ENCODE measurements at places on chromosomes 2 and 18. TPM values are rescaled to one million over a fixed set of nuclear protein-coding genes. Genes with fewer than 3 reads are reported as not detected.

Gene DSG2
- 42.6 TPM for total RNA-seq

Gene BOD1L2
- not detected for total RNA-seq

Gene KCNS3
- 4.0 TPM for total RNA-seq

Gene MC4R
- total RNA-seq, result not detected

Gene INPP5D
- 4.9 TPM for total RNA-seq

Gene LYPD1
- not detected for total RNA-seq

Gene FSIP2
- total RNA-seq, result 0.05 TPM

Gene ICA1L
- 6.5 TPM for total RNA-seq

Gene MC2R
- not detected for total RNA-seq

Gene ABCA12
- total RNA-seq, result 0.03 TPM

Gene PSME4
- total RNA-seq, result 63.6 TPM

DNA sequence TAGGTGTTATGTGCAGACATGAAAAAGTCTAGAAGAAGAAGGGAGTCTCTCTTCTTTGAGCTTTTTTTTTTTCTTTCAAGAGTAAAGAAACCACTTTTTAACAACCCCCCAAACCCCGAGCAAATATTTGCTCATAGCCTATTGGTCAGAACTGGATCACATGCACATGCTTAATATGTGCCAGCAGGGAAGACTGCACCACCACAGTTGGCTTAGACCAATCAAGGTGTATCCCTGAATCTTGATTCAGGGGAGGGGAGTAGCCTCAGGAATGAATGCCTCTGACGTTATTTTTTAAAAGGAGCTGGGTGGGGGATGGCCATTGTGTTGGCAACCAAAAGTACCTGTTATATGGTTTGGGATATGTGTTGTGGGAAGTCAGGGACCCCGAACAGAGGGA, 171.4 kb upstream of the NABP1 start:
- H3K4me1 ChIP-seq, result peaks cover under 1% of the 10 kb centered on the region
- H3K4me3 ChIP-seq, result no peak overlapping the region
- no peak for DNase-seq

GRCh38 chr2:181655519-181655918, 1.4 kb downstream of the CERKL start:
- no peak overlapping the region for H3K27ac ChIP-seq
- H3K27me3 ChIP-seq, result peaks cover 60% of the 10 kb centered on the region
- H3K4me1 ChIP-seq, result peaks cover 10% of the 10 kb centered on the region

DNA sequence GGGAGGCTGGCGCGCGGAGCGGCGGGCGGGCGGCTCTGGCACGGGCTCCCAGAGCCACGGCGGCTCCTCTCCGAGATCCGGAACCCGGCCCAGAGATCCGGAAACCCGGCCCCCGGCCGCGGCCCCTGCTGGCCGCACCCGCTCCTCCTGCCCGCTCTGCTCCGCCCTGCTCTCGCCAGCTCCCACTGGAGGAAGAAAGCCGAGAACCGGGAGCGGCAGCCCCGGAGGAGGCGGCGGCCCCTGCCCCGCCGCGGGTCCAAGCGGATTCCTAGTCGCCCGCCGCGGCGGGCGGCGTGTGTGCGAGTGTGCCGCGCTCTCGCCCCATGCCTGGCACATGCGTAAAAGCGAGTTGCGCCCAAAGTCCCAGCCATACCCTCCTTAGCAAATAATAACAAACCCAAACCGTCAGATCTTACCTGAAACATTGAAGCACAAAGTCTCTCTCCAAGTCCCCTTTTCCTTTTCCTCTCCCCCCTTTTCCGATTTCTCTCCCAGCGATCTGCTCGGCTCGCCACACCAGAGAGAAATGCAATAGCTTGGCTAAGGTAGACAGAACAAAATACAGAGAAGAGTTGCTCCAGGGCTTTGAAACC, 108.7 kb upstream of the KCTD1 start:
- peak overlapping the region; percentile 78 for H3K4me3 ChIP-seq
- H3K27me3 ChIP-seq, result peaks cover 28% of the 10 kb centered on the region
- peaks cover 36% of the 10 kb centered on the region for H3K4me1 ChIP-seq
- DNase-seq, result peak; percentile 83
- no peaks in the 10 kb centered on the region for H3K36me3 ChIP-seq
- H3K27ac ChIP-seq, result peak overlapping the region; percentile 92

- H3K36me3 ChIP-seq, result no peaks in the 10 kb centered on the region
- no peak overlapping the region for H3K27ac ChIP-seq
- peaks cover 27% of the 10 kb centered on the region for H3K4me1 ChIP-seq
- DNase-seq, result no peak
Observed at GRCh38 chr2:177268901-177269300, 4.4 kb upstream of the NFE2L2 start.

DNA sequence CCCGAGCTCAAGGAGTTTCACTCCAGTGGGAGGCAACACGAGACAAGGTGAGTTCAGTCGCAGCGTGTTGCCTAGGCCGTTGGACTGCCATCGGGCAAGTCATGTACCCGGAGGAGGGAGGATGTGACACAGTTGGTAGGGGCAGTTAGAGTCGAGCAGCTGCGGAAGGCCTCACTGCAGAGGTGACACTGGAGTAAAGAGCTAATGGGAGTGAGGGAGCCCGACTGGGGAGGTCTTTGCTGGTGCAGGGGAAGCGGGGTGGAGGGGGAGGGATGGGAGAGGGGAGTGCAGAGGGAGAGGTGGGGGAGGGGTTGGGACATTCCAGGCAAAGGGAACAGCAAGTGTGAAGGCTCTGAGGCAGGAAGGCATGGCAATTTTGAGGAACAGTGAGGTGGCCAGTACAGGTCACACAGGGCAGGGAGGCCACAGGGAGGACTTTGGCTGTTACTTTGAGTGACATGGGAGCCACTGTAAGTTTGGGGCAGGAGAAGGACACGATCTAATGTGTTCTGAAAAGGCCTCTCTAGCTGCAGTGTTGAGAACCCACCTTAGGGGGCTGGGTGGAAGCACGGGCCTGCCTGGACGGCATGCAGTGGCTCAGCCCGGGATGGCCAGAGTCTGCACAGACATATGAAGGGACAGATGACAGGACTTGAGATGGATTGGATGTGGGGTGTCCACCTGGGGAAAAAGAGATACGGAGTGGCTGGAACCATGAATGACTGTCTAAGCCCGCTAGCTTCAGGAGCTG, 61.1 kb downstream of the KCNF1 start:
- no peak overlapping the region for H3K4me3 ChIP-seq
- H3K27ac ChIP-seq, result no peak overlapping the region
- H3K4me1 ChIP-seq, result no peaks in the 10 kb centered on the region
- H3K36me3 ChIP-seq, result no peaks in the 10 kb centered on the region
- DNase-seq, result no peak

- no peaks in the 10 kb centered on the region for H3K4me1 ChIP-seq
- no peak overlapping the region for H3K27ac ChIP-seq
- no peaks in the 10 kb centered on the region for H3K27me3 ChIP-seq
- peaks cover 58% of the 10 kb centered on the region for H3K36me3 ChIP-seq
- H3K4me3 ChIP-seq, result no peak overlapping the region
- DNase-seq, result no peak
Observed at GRCh38 chr2:85844486-85844885, 44.3 kb downstream of the ST3GAL5 start.

GRCh38 chr18:47215554-47216138, 35.8 kb downstream of the SKOR2 start:
- DNase-seq, result no peak
- no peak overlapping the region for H3K4me3 ChIP-seq
- no peak overlapping the region for H3K27ac ChIP-seq
- H3K27me3 ChIP-seq, result peaks cover 95% of the 10 kb centered on the region
- no peaks in the 10 kb centered on the region for H3K36me3 ChIP-seq

- no peak for DNase-seq
- no peaks in the 10 kb centered on the region for H3K36me3 ChIP-seq
- peak overlapping the region; percentile 54 for H3K27ac ChIP-seq
- peaks cover 20% of the 10 kb centered on the region for H3K27me3 ChIP-seq
- H3K4me1 ChIP-seq, result no peaks in the 10 kb centered on the region
Observed at GRCh38 chr2:148979919-148980277, 58.6 kb upstream of the LYPD6B start.

DNA sequence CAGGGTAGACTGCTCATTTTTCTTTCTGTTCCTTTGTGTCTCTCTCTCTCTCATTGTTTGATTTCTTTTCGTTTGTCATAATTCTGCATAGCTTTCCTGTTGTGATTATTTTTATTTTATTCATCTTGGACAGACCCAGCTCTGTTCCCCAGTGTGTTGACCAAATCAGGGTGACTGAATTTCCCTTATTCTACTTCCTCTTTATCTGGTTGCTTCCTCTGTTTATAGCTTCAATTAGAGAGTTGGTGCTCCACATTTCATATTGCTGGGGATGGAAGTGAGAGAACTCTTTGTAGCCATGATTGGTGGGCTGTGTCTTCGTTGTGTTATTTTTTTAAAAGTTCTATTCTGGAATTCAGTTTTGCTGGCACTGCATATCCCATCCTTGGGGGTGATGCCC, 19.1 kb downstream of the PROKR1 start:
- H3K27me3 ChIP-seq, result peaks cover 43% of the 10 kb centered on the region
- no peaks in the 10 kb centered on the region for H3K4me1 ChIP-seq
- H3K36me3 ChIP-seq, result no peaks in the 10 kb centered on the region
- H3K27ac ChIP-seq, result no peak overlapping the region

- H3K27ac ChIP-seq, result no peak overlapping the region
- no peak overlapping the region for H3K4me3 ChIP-seq
- DNase-seq, result no peak
Observed at GRCh38 chr2:62415019-62415431, 91.0 kb downstream of the TMEM17 start.

DNA sequence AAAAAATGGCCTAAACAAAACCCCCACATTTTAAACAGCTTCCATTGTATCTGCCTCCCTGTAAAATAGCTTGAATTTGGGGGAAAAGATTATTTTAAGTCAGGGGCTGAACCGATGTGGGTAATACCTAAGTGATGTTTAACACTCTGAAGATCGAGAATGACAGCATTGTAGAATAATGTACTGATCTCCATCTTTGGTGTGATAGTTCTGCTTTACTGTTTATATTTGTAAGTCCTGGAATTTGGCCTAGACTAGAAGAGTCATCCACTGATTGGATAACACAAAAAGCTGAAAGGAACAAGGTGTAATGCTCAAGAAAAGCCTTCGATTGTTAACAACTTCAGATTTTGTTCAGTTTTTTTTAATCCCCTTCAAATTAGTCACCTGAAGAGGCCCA, 53.8 kb upstream of the CCDC68 start:
- no peak for DNase-seq
- no peak overlapping the region for H3K4me3 ChIP-seq
- no peak overlapping the region for H3K27ac ChIP-seq
- H3K27me3 ChIP-seq, result no peaks in the 10 kb centered on the region

- H3K4me3 ChIP-seq, result no peak overlapping the region
- no peaks in the 10 kb centered on the region for H3K36me3 ChIP-seq
- H3K4me1 ChIP-seq, result peaks cover 56% of the 10 kb centered on the region
- H3K27me3 ChIP-seq, result no peaks in the 10 kb centered on the region
- DNase-seq, result no peak
- peak overlapping the region; percentile 54 for H3K27ac ChIP-seq
Observed at GRCh38 chr2:110105608-110106467, 9.8 kb downstream of the MALL start.

- H3K27ac ChIP-seq, result no peak overlapping the region
- H3K4me3 ChIP-seq, result no peak overlapping the region
- no peak for DNase-seq
- H3K36me3 ChIP-seq, result peaks cover 7% of the 10 kb centered on the region
Observed at GRCh38 chr18:76447258-76447890, 47.7 kb downstream of the ZNF516 start.

DNA sequence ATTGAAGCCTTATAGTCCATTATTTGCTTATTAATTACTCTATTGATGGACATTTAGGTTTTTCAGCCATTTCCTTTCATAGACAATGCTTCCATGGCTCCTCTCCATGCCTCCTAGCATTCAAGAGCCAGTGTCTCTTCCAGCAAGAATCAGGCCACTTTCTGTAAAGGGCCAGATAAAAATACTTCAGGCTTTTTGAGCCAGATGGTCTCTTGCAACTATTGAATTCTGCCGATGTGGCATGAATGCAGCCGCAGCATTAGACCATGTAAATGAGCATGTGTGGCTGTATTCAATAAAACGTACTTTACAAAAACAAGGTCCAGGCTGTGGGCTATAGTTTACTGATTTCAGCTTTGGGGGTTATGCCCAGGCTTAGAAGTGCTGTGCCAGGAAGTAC, 38.5 kb downstream of the TRAF3IP1 start:
- H3K4me1 ChIP-seq, result peaks cover 14% of the 10 kb centered on the region
- H3K36me3 ChIP-seq, result peaks cover 58% of the 10 kb centered on the region
- no peak for DNase-seq
- H3K27me3 ChIP-seq, result no peaks in the 10 kb centered on the region
- no peak overlapping the region for H3K4me3 ChIP-seq

- DNase-seq, result no peak
- no peak overlapping the region for H3K27ac ChIP-seq
- H3K4me1 ChIP-seq, result peaks cover 6% of the 10 kb centered on the region
- H3K36me3 ChIP-seq, result no peaks in the 10 kb centered on the region
Observed at GRCh38 chr2:133885847-133886246, 317.6 kb upstream of the NCKAP5 start.

DNA sequence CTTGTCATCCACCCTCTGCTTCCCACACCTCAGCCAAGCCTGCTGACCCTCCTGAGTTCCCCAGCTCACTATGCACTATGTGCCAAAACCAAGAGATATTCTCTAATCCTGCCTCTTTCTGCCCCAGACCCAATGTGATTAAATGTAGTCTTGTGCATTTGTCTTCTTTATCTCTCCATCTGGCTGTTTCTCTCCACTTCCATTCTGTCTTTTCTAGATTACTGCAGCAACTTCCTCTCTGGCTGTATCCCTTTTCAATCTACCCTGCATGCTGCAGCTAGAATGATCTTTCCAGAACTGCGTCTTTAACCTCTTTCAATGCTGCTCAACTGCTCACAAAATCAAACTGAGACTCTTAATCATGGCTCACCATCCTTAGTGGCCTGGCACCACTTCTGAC, 164.1 kb downstream of the GALNT14 start:
- peaks cover 6% of the 10 kb centered on the region for H3K27me3 ChIP-seq
- no peak for DNase-seq
- H3K27ac ChIP-seq, result no peak overlapping the region
- peaks cover 18% of the 10 kb centered on the region for H3K4me1 ChIP-seq

GRCh38 chr2:166239548-166239947, 111.7 kb upstream of the SCN1A start:
- H3K27ac ChIP-seq, result no peak overlapping the region
- H3K4me3 ChIP-seq, result no peak overlapping the region
- DNase-seq, result no peak
- H3K4me1 ChIP-seq, result no peaks in the 10 kb centered on the region
- no peaks in the 10 kb centered on the region for H3K27me3 ChIP-seq

DNA sequence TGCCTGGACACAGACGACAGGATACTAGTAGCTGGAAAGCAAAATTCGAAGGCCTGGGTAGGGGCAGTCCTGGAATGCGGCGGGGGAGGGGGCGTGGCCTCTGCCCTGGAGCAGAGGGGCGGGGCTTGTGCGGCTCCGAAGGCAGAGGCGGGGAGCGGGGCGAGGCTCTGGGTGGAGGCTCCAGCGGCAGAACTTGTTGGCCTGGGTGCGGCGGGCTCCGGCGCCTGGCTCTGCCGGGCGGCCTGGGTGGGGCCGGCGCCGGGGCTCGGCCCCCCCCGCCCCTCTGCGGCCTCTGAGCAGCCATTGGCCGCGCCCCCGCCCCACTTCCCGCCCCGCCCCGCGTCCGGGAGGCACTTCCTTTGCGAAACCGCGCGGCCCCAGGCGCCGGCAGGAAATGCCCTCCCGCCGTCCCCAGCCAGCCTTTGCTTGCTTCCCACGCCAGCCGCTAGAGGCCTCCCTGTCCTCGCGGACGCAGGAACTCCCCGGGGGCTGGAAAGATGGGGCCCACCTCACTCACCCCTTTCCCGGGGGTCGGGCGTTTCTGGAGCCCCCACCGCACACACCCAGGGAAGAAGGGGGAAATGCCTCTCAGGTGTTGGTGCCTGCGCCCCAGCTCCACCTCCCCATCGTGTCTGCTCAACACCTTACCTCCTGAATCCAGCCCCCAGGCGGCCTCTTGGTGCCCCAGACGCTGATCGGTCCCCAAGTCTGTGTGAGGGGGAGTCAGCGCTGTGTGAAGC, 6.7 kb downstream of the CTDSP1 start:
- H3K36me3 ChIP-seq, result peaks cover 40% of the 10 kb centered on the region
- peak; percentile 98 for DNase-seq
- peak overlapping the region; percentile 68 for H3K4me3 ChIP-seq
- peaks cover 62% of the 10 kb centered on the region for H3K4me1 ChIP-seq
- peak overlapping the region; percentile 95 for H3K27ac ChIP-seq

Measured in left ventricle myocardium inferior (tissue), 1 donor.